ENCODE measurements at places on chromosomes 13 and 19. TPM values are rescaled to one million over a fixed set of nuclear protein-coding genes. Genes with fewer than 3 reads are reported as not detected.

Gene ZNF790
- 12.3 TPM for total RNA-seq

Gene ZNF723
- total RNA-seq = not detected

Gene MYH14
- total RNA-seq = not detected

DNA sequence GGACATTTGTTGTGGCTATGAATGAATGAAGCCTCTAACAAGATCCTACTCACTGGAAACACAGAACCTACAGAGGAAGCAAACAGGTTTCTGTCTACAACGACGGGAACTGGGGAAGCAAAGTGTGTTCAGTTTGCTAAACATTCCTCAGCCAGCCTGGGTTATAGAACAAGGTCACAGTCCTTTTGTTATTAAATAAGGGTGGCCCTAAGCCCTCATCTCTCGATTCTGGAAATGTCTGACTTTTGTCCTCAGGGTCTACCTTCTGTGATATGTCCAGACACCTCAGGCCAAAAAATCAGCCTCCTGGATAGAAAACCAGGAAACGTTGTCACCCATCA is 64.6 kb upstream of the ARHGEF7 start:
- H3K36me3 ChIP-seq = peaks cover 5% of the 10 kb centered on the region
- no peak overlapping the region for H3K27ac ChIP-seq
- no peaks in the 10 kb centered on the region for H3K4me1 ChIP-seq
- peaks cover under 1% of the 10 kb centered on the region for H3K27me3 ChIP-seq
- no peak overlapping the region for H3K4me3 ChIP-seq

- no peak overlapping the region for H3K27ac ChIP-seq
- DNase-seq = no peak
- no peak overlapping the region for H3K4me3 ChIP-seq
These were observed 10.2 kb downstream of the TRAPPC5 start for GRCh38 chr19:7690779-7691258.

DNA sequence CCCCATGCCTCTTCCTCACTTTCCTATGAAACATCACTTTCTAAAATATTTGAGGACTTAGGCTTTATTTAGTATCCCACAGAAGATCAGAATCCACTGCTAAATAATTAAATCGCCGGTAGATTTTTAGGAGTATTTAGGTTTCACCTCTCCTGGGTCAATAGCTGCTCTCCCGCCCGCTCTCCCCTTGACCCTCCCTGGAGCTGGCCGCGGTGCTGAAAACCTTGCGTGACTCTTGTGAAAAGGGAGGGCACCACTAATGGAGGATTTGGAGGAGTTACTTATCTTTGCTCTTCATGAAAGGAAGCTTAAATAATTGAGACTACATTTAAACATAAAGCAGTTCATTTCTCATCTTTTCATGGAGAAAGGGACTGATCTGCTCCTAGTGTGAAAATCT is 14.1 kb downstream of the POU4F1 start:
- peak; percentile 78 for DNase-seq
- no peaks in the 10 kb centered on the region for H3K36me3 ChIP-seq
- peaks cover 14% of the 10 kb centered on the region for H3K27me3 ChIP-seq
- H3K4me1 ChIP-seq = peaks cover 11% of the 10 kb centered on the region

GRCh38 chr13:77515785-77516184 is 19.7 kb upstream of the SCEL start:
- H3K27me3 ChIP-seq = no peaks in the 10 kb centered on the region
- no peak overlapping the region for H3K4me3 ChIP-seq
- H3K27ac ChIP-seq = no peak overlapping the region
- no peaks in the 10 kb centered on the region for H3K4me1 ChIP-seq

- H3K27ac ChIP-seq = no peak overlapping the region
- H3K36me3 ChIP-seq = peaks cover 70% of the 10 kb centered on the region
- H3K4me1 ChIP-seq = peaks cover 10% of the 10 kb centered on the region
- peak overlapping the region; percentile 62 for H3K4me3 ChIP-seq
- no peak for DNase-seq
These were observed 8.7 kb downstream of the ZNF71 start for GRCh38 chr19:56603829-56604228.

GRCh38 chr13:44734201-44734707 is 158.1 kb upstream of the TSC22D1 start:
- no peaks in the 10 kb centered on the region for H3K4me1 ChIP-seq
- H3K27me3 ChIP-seq = peaks cover 3% of the 10 kb centered on the region
- DNase-seq = no peak
- H3K4me3 ChIP-seq = no peak overlapping the region

GRCh38 chr19:1862068-1862423 is 1.3 kb downstream of the KLF16 start:
- peaks cover 19% of the 10 kb centered on the region for H3K27me3 ChIP-seq
- peak overlapping the region; percentile 93 for H3K4me3 ChIP-seq
- DNase-seq = no peak
- no peak overlapping the region for H3K27ac ChIP-seq
- H3K36me3 ChIP-seq = peaks cover 4% of the 10 kb centered on the region

DNA sequence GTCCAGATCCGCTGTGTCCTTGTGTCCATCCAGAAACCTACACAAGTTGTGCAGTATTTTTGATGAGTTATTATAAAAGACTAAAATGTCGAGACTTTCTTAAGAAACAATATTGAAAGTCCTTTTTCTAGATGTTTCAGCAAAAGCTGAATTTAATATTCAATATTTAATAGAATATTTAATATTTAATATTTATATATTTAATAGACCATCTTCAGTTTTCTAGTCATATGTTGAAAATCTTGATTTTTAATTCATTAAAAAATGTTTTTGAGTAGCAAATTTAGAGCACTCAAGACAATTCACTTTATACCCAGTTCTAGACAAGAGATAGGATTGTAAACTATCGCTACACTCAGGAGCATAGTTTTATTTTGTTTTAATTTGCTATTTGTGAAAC is 447.8 kb downstream of the SLITRK5 start:
- DNase-seq = no peak
- no peaks in the 10 kb centered on the region for H3K4me1 ChIP-seq

GRCh38 chr13:41049480-41050440 is 11.5 kb upstream of the WBP4 start:
- H3K36me3 ChIP-seq = peaks cover 18% of the 10 kb centered on the region
- no peak overlapping the region for H3K4me3 ChIP-seq
- DNase-seq = no peak
- H3K4me1 ChIP-seq = no peaks in the 10 kb centered on the region

DNA sequence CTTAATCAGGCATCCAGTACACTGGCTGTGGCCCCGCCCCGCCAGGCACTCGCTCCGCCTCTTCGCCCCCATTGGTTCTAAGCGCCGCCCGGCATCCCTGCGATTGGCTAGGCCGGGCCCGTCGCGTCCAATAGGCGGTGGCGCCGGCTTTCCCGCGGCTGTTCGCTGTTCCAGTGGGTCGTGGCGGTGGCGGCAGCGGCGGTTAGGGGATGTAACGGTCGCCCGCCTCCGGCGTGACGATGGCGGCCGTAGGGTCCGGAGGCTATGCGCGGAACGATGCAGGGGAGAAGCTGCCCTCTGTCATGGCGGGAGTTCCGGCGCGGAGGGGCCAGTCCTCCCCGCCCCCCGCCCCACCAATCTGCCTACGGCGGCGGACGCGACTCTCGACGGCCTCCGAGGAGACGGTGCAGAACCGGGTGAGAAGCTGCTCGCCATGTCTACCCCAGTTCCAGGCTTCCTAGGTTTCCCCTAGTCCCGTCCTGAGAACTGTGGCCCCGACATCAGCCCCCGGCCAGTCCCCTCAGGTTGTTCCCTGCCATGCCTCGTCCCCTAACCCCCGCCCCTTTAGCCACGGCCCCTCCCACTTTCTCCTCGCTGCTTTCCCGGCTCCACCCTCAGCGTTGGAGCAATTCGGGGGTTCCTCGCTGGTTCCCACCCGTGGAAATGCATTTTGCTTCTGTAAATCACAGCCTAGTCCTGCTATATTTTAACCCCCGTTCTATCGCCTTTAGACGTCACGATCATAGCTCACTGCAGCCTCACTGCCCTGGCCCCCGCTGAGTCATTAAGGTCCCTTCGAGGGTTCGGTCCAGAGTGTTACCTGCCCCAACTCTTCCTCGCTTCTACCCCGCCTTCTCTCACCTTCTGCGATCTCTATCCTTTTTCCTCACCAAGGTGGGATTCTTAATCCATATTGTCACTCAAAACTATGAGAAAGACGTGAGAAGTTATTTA is at the start of gene WDR62:
Gene WDR62, plus strand, starts transcription at position 165 of the 954 bp plus-strand sequence. Its CDS starts 75 bp downstream, at position 240.
- H3K27me3 ChIP-seq = peaks cover 11% of the 10 kb centered on the region
- DNase-seq = peak; percentile 94
- peak within 1 kb of the TSS; percentile 85 for H3K27ac ChIP-seq
- H3K4me1 ChIP-seq = peaks cover 20% of the 10 kb centered on the region
- H3K4me3 ChIP-seq = peak within 1 kb of the TSS; percentile 98
- H3K36me3 ChIP-seq = peaks cover 11% of the 10 kb centered on the region

DNA sequence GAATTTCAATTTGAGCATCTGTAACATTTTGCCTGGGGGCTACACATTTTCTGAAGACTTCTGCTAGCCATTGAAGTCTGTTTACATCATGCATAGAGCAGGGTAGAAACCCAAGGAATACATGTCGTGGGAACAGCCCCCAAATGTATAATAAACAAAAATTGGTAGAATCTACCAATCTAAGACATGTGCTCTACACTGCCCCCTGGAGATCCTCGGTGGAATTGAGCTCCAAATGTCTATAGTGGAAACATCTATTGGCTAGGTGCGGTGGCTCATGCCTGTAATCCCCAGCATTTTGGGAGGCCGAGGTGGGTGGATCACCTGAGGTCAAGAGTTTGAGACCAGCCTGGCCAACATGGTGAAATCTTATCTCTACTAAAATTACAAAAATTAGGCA is 57.3 kb downstream of the MBD3L2B start:
- no peaks in the 10 kb centered on the region for H3K27me3 ChIP-seq
- no peaks in the 10 kb centered on the region for H3K4me1 ChIP-seq
- no peak overlapping the region for H3K27ac ChIP-seq
- H3K4me3 ChIP-seq = no peak overlapping the region
- DNase-seq = no peak

GRCh38 chr13:22427066-22427465 is 753.7 kb upstream of the SGCG start:
- no peaks in the 10 kb centered on the region for H3K27me3 ChIP-seq
- H3K27ac ChIP-seq = no peak overlapping the region
- H3K4me3 ChIP-seq = no peak overlapping the region
- H3K36me3 ChIP-seq = no peaks in the 10 kb centered on the region
- DNase-seq = no peak

GRCh38 chr19:58468216-58468839 is 1.4 kb downstream of the ZNF324 start:
- peak overlapping the region; percentile 57 for H3K4me3 ChIP-seq
- H3K27me3 ChIP-seq = peaks cover 14% of the 10 kb centered on the region
- H3K36me3 ChIP-seq = peaks cover 17% of the 10 kb centered on the region
- H3K27ac ChIP-seq = peak overlapping the region; percentile 22

- H3K27me3 ChIP-seq = peaks cover 5% of the 10 kb centered on the region
- no peak overlapping the region for H3K4me3 ChIP-seq
- peaks cover 20% of the 10 kb centered on the region for H3K4me1 ChIP-seq
- H3K27ac ChIP-seq = no peak overlapping the region
These were observed 64.8 kb upstream of the FLT1 start for GRCh38 chr13:28559636-28560259.

DNA sequence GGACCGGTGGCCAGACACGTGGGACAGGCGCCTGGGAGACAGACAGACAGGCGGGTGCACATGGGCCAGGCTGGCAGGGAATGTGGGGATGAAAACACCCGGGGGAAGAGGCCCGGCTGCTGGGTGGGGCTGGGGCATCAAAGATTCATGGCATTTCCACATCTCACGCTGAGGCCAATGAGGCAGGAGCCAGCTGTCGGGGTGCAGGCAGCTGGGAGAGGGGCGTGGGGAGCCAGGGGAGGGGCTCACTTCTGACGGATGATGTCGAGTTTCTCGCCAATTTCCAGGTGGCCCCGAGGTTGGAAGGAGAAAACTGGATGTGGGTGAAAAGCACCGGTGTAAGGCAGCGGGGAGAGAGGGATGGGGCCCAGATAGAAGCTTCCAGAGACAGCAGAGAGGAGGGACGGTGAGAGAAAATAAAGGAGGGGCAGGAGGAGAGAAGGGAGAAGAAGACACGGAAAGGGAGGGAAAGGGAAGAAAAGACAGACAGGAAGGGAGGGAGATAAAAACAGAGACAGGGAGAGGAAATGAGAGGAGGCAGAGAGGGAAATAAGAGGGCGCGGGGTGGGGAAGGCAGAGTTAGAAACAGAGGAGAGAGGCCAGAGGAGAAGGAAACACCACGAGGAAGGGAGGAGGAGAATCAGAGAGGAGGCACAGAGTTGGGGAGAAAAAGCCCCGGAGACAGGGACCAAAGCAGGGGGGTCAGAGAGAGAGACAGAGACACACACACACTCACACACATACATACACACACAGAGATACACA is 8.0 kb upstream of the CCER2 start:
- no peak overlapping the region for H3K4me3 ChIP-seq
- H3K36me3 ChIP-seq = peaks cover 10% of the 10 kb centered on the region
- H3K4me1 ChIP-seq = peaks cover 12% of the 10 kb centered on the region
- DNase-seq = no peak
- no peak overlapping the region for H3K27ac ChIP-seq

DNA sequence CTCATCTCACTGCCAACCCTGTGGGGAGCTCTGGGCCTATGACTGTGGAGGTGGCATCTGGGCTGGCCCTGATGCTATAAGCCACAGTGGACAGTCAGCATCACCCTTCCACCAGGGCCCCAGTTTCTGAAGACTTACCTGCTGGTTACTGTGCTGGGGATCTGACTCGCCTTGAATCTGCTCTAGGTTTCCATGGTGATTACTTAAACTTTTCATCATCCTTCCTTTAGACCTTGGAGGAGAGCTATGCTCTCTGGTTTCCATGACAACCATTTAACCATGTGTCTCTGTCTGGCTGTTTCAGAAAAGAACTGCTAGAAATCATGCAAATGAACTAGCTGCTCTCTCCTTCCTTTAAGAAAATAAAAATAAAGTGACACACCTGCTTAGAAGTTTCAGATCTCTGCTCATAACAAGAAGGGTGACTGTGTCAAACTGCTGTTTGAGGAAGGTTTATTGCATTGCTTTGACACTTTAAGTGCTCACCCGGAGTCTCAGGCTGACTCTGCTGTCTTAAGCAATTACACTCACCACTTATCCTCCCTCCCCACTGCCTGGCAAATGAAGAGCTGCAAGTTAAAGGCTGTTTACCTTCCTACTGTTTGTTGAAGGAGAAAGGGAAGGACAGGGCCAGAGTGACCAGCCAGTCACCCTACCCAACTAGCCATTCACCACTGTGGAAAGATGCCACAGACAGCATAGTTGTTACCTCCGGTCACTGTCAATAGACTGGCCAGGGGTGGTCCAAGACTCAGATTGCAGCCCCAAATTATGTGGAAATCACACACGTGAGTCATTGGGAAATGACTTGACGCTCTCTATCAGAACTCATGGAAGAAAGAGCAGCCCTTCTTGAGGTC is 87.6 kb downstream of the HSPH1 start:
- H3K36me3 ChIP-seq = no peaks in the 10 kb centered on the region
- no peak for DNase-seq
- no peak overlapping the region for H3K27ac ChIP-seq
- no peaks in the 10 kb centered on the region for H3K27me3 ChIP-seq
- no peak overlapping the region for H3K4me3 ChIP-seq

GRCh38 chr13:60959427-60959826 is 456.2 kb downstream of the PCDH20 start:
- no peak overlapping the region for H3K27ac ChIP-seq
- no peak for DNase-seq
- no peaks in the 10 kb centered on the region for H3K4me1 ChIP-seq
- no peak overlapping the region for H3K4me3 ChIP-seq

DNA sequence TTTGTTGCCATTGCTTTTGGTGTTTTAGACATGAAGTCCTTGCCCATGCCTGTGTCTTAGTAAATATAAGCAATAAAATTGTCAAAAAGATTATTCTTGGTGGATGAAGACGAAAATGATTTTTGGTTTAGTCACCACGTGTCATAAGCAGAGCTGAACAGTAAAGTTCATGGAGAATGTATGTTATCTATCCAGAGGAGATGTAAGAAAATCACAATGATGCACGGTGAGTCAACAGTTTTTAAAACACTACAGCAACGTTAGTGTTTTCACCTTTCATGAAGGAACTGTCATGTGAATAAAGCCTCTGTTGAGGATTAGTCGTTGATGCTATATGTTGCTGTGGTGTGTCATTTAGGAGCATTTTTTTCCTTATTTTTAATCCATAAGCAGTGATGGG is 137.6 kb downstream of the GPC6 start:
- no peaks in the 10 kb centered on the region for H3K4me1 ChIP-seq
- H3K4me3 ChIP-seq = no peak overlapping the region
- H3K27me3 ChIP-seq = no peaks in the 10 kb centered on the region
